ENCODE measurements at places on chromosomes 13 and 19. TPM values are rescaled to one million over a fixed set of nuclear protein-coding genes. Genes with fewer than 3 reads are reported as not detected.
A peak's percentile ranks its signal among the peaks of the same experiment; 100 is the strongest.

KLK2 gene
- total RNA-seq: not detected

RDH8 gene
- total RNA-seq: not detected

SHC2 gene
- total RNA-seq: 9.7 TPM

C19orf18 gene
- 2.0 TPM for total RNA-seq

ZNF66 gene
- 7.7 TPM for total RNA-seq

ARL11 gene
- total RNA-seq: 1.8 TPM

C19orf85 gene
- total RNA-seq: not detected

UBL3 gene
- total RNA-seq: 24.2 TPM

- H3K27ac ChIP-seq: no peak overlapping the region
- no peak for DNase-seq
- no peaks in the 10 kb centered on the region for H3K4me1 ChIP-seq
- peaks cover 9% of the 10 kb centered on the region for H3K36me3 ChIP-seq
- no peak overlapping the region for H3K4me3 ChIP-seq
Observed at GRCh38 chr13:45512098-45512496, 47.4 kb downstream of the COG3 start.

DNA sequence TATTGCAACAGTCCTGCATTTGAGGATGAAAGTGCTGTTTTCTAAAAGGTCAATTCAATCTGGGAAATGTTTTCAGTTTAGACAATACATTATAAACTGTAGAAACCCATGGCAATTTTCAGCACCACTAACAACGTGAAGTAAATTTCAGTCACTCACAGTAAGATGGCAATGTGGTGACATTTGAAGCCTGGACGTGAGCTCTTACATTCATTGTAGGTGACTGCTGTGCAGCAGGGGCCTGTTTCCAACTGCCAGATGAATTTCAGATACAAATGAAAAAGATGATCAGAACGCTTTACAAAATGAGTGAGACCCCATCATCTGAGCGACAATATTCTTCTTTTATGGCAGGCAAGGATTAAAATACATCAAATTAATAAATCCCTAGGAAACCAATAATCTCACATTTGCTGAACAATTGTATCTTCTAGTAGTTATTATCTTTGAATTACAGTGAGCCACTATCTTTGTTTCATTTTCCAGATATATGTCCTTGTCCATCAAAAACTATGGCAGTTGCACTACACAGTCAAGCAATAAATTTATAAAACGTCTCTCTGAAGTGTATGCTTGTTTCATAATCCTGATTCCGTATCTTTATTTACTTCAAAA is 1816.8 kb downstream of the OLFM4 start:
- no peaks in the 10 kb centered on the region for H3K27me3 ChIP-seq
- H3K36me3 ChIP-seq: no peaks in the 10 kb centered on the region
- no peak for DNase-seq
- H3K4me1 ChIP-seq: no peaks in the 10 kb centered on the region

- H3K4me1 ChIP-seq: no peaks in the 10 kb centered on the region
- H3K36me3 ChIP-seq: no peaks in the 10 kb centered on the region
- DNase-seq: no peak
- H3K27me3 ChIP-seq: no peaks in the 10 kb centered on the region
Observed at GRCh38 chr13:102236341-102236740, 165.5 kb downstream of the FGF14 start.

GRCh38 chr19:45522010-45522941 is 15.0 kb downstream of the VASP start:
- no peak overlapping the region for H3K27ac ChIP-seq
- no peak overlapping the region for H3K4me3 ChIP-seq
- H3K27me3 ChIP-seq: no peaks in the 10 kb centered on the region
- no peaks in the 10 kb centered on the region for H3K4me1 ChIP-seq

DNA sequence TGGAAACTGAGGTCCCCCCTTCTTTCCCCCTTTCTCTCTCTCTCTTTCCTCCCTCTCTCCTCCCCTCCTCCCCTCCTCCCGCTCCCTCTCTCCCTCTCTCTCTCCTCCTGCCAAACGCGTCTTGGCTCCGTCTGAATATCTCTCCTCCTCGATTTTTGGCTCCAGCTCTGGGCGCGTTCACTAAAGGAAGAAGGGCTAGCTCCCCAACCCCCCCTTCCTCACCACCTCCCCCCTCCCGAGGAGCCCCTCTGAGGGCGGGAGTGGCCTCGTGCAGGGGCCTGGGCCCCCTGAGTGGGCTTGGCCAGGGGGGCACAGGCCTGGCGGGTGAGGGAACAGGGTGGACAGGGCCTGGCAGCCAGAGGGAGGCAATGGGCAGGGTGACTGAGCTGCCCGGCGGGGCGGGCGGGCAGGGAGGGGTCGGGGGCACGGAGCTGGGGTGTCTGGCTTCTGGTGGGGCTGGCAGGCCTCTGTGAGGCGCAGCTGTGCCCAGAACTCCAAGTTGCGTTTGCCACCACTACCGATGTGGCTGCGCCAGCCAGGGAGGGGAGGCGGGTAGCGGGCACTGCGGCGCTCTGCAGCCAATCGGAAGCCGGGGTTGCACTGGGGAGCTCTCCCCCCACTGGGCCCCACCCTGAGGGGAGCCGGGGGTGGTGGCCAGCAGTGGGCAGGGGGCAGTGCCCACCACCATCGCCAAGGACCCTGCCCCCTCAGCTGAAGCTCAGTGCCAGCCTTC is 7.1 kb downstream of the NFIX start:
- H3K27ac ChIP-seq: peak overlapping the region; percentile 87
- H3K36me3 ChIP-seq: no peaks in the 10 kb centered on the region

DNA sequence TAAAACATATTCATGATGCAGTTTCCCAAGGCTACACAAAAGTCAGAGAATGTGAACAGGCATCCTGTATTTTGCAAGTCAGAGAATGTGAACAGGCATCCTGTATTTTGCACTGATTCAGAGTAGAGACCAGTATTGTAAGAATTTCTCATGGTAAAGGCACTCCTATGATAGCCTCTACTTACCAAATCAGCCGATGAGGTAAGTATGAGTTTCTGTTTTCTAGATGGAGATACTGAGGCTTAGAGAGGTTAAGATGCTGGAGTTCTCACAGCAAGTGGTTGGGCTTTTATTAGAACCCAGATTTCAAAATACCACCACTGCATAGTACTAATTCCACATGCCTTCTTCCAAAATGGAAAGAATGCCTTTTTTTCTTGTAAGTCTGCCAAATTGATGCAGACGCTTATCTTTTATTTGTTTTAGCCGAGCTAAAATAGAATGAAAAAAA is 12.3 kb downstream of the TPT1 start:
- no peak for DNase-seq
- H3K36me3 ChIP-seq: no peaks in the 10 kb centered on the region
- H3K4me1 ChIP-seq: peaks cover 18% of the 10 kb centered on the region
- no peak overlapping the region for H3K4me3 ChIP-seq

- no peak for DNase-seq
- peaks cover 3% of the 10 kb centered on the region for H3K36me3 ChIP-seq
- no peaks in the 10 kb centered on the region for H3K27me3 ChIP-seq
Observed at GRCh38 chr13:77095288-77095687, 68.3 kb upstream of the FBXL3 start.

DNA sequence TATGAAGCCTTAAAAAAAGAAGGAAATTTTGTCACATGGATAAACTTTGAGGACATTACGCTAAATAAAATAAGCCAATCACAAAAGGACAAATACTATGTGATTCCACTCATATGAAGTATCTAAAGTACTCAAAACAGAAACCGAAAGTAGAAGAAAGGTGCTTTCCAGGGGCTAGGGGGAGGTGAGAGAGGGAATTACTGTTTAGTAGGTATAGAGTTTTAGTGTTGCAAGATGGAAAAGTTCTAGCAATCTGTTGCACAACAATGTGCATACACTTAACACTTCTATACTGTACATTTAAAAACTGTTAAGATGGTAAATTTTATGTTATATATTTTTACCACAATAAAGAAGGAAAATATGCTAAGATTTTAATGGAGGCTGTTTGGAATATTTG is 83.0 kb downstream of the POLR1D start:
- DNase-seq: no peak
- H3K36me3 ChIP-seq: no peaks in the 10 kb centered on the region
- H3K4me1 ChIP-seq: no peaks in the 10 kb centered on the region
- H3K27ac ChIP-seq: no peak overlapping the region
- H3K27me3 ChIP-seq: no peaks in the 10 kb centered on the region
- H3K4me3 ChIP-seq: no peak overlapping the region

DNA sequence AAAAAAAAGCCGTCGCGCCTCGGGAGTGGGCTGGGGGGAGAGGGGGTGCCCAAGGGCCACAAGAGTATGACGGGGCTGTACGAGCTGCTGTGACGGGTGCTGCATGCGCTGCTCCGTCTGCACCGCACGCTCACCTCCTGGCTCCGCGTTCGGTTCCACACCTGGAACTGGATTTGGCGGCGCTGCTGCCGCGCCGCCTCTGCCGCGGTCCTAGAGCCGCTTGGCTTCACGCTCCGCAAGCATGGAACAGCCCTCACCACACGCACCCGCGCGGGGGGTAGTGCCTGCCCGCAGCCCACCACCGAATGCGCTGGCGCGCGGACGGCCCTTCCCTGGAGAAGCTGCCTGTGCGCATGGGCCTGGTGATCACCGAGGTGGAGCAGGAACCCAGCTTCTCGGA is 18.8 kb downstream of the C1QTNF9 start:
- no peak overlapping the region for H3K4me3 ChIP-seq
- H3K4me1 ChIP-seq: no peaks in the 10 kb centered on the region
- no peaks in the 10 kb centered on the region for H3K36me3 ChIP-seq

DNA sequence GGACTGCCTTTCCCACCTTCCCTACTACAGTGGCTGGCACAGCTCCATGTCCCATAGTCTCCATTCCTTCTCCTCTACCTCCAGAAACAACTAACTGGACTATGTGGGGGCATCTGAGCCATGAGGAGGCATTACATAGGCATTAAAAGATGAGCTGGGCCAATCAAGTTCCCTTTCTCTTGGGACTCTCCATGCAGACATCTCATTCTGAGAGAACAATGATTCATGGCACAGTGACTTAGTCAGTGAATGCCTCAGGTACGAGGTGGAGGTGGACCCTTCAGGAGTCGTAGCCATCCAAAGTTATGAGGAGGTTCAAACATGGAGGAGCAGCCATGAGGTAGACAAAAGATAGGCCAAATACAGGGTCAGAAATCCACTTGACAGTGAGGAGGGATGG is 70.0 kb downstream of the GPC6 start:
- H3K27ac ChIP-seq: no peak overlapping the region
- no peaks in the 10 kb centered on the region for H3K27me3 ChIP-seq
- no peak for DNase-seq
- no peak overlapping the region for H3K4me3 ChIP-seq

GRCh38 chr19:44277331-44277730 is 17.6 kb downstream of the ZNF233 start:
- H3K27ac ChIP-seq: no peak overlapping the region
- peaks cover 8% of the 10 kb centered on the region for H3K36me3 ChIP-seq
- no peak for DNase-seq
- no peaks in the 10 kb centered on the region for H3K27me3 ChIP-seq
- H3K4me1 ChIP-seq: no peaks in the 10 kb centered on the region
- no peak overlapping the region for H3K4me3 ChIP-seq

GRCh38 chr13:48184260-48184659 is 48.7 kb upstream of the ITM2B start:
- no peaks in the 10 kb centered on the region for H3K36me3 ChIP-seq
- no peak for DNase-seq
- H3K27me3 ChIP-seq: no peaks in the 10 kb centered on the region
- H3K4me1 ChIP-seq: no peaks in the 10 kb centered on the region

- no peaks in the 10 kb centered on the region for H3K36me3 ChIP-seq
- no peak for DNase-seq
- no peaks in the 10 kb centered on the region for H3K4me1 ChIP-seq
- no peaks in the 10 kb centered on the region for H3K27me3 ChIP-seq
- no peak overlapping the region for H3K27ac ChIP-seq
- H3K4me3 ChIP-seq: no peak overlapping the region
Observed at GRCh38 chr19:1014161-1015060, 6.5 kb downstream of the TMEM259 start.

GRCh38 chr19:45508417-45508860 is 1.2 kb downstream of the VASP start:
- H3K4me3 ChIP-seq: peak overlapping the region; percentile 86
- H3K36me3 ChIP-seq: no peaks in the 10 kb centered on the region
- H3K27me3 ChIP-seq: no peaks in the 10 kb centered on the region
- H3K27ac ChIP-seq: peak overlapping the region; percentile 81
- H3K4me1 ChIP-seq: no peaks in the 10 kb centered on the region

- H3K36me3 ChIP-seq: no peaks in the 10 kb centered on the region
- H3K4me1 ChIP-seq: peaks cover 5% of the 10 kb centered on the region
Observed at GRCh38 chr13:51721496-51721895, 82.5 kb downstream of the DHRS12 start.

DNA sequence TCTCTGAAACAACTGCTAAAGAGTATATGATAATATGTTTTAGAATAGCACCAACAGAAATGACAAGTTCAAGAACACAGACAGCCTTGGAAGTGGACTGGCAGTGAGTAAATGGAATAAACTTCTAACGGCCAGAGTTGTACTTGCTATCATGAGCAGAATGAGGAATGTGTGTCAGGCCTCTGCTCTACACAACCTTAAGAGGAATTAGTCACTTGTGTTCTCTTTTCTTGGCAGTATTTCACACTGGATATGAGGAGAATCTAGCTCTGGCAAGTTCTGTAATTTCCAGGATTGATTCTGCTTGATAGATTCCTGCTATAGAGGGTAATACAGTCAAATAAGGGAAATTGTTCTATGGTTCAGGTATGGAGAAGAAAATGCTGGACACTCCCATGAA is 757.3 kb downstream of the EFNB2 start:
- H3K4me1 ChIP-seq: no peaks in the 10 kb centered on the region
- no peak for DNase-seq
- no peak overlapping the region for H3K4me3 ChIP-seq
- no peak overlapping the region for H3K27ac ChIP-seq
- no peaks in the 10 kb centered on the region for H3K36me3 ChIP-seq

- no peak for DNase-seq
- H3K27me3 ChIP-seq: no peaks in the 10 kb centered on the region
- H3K36me3 ChIP-seq: no peaks in the 10 kb centered on the region
- no peaks in the 10 kb centered on the region for H3K4me1 ChIP-seq
- no peak overlapping the region for H3K27ac ChIP-seq
Observed at GRCh38 chr13:38900188-38900587, 90.4 kb downstream of the STOML3 start.

DNA sequence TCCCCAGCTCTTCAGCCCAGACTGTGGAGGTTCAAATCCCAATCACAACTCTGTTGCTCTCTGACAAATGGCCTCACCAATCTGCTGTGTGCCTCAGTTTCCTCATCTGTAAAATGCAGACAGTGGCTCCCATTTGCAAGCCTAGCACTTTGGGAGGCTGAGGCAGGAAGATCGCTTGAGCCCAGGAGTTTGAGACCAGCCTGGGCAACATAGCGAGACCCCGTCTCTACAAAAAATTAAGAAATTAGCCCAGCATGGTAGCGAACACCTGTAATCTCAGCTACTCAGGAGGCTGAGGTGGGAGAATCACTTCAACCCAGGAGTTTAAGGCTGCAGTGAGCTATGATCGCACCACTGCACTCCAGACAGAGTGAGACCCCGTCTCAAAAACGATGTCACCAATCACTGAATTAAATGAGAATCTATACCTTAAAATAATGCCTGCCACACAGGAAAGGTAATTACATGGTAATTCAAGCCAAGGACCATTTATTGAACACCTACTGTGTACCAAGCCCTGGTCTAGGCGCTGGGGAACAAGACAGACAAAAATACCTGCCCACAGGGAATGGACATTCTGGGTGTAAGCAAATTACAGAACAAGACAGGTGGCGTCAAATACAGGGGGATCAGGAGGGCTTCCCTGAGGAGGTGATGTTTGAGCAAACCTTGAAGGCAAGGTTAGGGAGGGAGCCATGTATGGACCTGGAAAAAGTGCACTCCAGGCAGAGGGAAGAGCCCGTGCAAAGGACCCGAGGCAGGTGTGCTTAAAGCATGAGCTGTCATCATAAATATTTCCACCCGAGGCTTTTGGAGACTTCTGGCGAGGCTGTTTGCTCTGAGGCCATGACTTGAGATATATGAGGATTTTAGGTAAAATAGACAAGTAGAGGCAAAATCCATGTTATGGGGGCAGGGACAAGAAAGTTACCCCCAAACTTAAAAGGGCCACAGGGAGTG is 7.7 kb downstream of the NR2F6 start:
- no peak overlapping the region for H3K4me3 ChIP-seq
- H3K27me3 ChIP-seq: no peaks in the 10 kb centered on the region
- no peaks in the 10 kb centered on the region for H3K36me3 ChIP-seq
- H3K27ac ChIP-seq: no peak overlapping the region
- peaks cover 3% of the 10 kb centered on the region for H3K4me1 ChIP-seq

Measured in aorta (tissue), 5 donors.